ENCODE measurements at places on chromosomes 3 and 15. TPM values are rescaled to one million over a fixed set of nuclear protein-coding genes. Genes with fewer than 3 reads are reported as not detected.

Gene ITIH4
- total RNA-seq: 71.1 TPM

Gene GP5
- total RNA-seq: 1.4 TPM

GRCh38 chr3:168459226-168459784 is 363.6 kb upstream of the GOLIM4 start:
- DNase-seq: no peak
- no peaks in the 10 kb centered on the region for H3K4me1 ChIP-seq
- H3K27me3 ChIP-seq: no peaks in the 10 kb centered on the region
- H3K4me3 ChIP-seq: no peak overlapping the region

DNA sequence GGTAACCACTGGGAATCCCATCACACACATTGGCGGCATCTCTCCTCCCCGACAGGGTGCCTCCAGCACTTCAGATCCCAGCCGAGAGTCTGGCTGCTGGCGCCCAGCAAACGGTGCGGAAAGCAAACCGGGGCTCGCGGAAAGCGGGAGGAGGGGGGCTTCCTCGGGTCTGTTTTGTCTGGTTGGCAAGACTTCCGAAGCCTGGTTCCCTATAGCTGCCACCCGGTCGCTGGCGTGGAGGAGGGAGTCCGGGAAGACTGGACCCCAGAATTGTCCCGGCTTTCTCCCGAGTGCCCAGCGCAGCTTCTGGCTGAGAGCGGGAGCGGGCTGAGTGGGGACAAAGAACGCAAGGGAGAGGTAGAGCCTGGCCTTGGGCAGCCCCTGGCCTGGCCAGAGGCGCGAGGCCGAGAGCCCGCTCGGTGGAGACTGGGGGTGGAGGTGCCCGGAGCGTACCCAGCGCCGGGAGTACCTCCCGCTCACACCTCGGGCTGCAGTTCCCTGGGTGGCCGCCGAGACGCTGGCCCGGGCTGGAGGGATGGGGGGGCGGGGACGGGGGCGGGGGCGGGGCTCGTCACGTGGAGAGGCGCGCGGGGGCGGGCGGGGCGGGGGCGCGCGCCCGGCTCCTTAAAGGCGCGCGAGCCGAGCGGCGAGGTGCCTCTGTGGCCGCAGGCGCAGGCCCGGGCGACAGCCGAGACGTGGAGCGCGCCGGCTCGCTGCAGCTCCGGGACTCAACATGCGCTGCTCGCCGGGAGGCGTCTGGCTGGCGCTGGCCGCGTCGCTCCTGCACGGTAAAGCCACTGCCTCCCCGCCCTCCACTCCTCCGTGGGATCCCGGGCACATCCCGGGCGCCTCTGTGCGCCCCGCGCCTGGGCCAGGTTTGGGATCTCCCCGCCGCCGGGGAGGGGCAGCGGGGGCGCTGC is at the start of gene CHRNA7:
CHRNA7 (plus strand) TSS at position 654 of the 920 bp plus-strand sequence; CDS start at position 734, 80 bp downstream.
- H3K27ac ChIP-seq: no peak within 1 kb of the TSS
- no peak within 1 kb of the TSS for H3K4me3 ChIP-seq
- H3K36me3 ChIP-seq: no peaks in the 10 kb centered on the region
- H3K27me3 ChIP-seq: peaks cover 12% of the 10 kb centered on the region
- H3K4me1 ChIP-seq: no peaks in the 10 kb centered on the region

DNA sequence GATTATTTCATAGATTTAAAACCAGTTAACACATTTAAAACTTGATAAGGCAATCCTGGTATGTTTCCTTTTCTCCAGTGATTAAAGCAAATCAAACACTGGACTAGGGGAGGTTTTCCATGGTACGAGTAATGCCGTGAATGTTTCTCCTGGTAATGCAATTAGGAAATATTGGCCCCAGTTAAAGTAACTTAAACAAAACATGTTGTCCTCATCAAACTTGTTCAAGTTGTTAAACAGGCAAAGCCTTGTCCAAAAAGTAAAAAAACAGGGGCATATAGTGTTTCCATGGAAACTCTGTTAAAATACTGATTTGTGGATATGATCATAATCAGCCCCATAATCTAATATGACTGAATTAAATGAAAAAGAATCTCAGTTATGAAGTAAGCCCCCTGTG is 13.1 kb upstream of the LRTM1 start:
- H3K27me3 ChIP-seq: no peaks in the 10 kb centered on the region
- H3K36me3 ChIP-seq: no peaks in the 10 kb centered on the region
- H3K4me3 ChIP-seq: no peak overlapping the region
- no peak for DNase-seq
- no peak overlapping the region for H3K27ac ChIP-seq
- no peaks in the 10 kb centered on the region for H3K4me1 ChIP-seq

DNA sequence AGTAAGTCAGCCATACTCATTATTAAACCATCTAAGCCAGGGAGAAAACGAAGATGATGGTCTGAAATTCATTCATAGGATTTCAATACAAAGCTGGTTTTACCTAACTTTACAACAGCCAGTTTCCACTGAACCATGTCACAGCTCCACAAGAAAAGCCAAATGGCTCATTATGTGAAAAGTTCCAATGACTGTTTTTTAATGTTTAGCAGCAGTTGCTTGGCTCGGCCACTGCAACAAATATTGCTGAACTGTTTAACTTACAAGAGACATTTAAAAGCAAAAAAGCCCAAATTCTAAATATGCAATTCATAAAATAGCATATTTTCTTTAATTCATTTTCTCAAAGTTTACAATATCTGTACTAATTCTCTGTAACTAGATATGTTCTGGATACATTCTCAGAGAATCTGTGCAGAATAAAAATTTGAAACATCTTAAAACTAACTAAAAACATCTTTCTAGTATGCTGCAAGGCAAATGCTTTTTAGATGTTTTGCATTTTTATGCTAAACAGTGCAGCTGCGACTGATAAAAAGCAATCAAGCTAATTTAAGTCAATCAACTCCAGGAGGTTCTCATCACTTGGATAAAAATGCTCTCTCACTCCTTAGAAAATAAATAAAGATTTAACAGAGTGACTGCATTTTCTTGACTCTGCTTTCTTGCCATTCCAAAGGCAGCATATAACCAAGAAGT is 356.5 kb downstream of the ERC2 start:
- no peak overlapping the region for H3K4me3 ChIP-seq
- no peak for DNase-seq
- no peaks in the 10 kb centered on the region for H3K27me3 ChIP-seq
- no peaks in the 10 kb centered on the region for H3K36me3 ChIP-seq

Gene GP9
- total RNA-seq: 3.7 TPM

Measured in CD4-positive, CD25-positive, alpha-beta regulatory T cell (primary cell).